ENCODE measurements at places on chromosomes 5 and 9.

DNA sequence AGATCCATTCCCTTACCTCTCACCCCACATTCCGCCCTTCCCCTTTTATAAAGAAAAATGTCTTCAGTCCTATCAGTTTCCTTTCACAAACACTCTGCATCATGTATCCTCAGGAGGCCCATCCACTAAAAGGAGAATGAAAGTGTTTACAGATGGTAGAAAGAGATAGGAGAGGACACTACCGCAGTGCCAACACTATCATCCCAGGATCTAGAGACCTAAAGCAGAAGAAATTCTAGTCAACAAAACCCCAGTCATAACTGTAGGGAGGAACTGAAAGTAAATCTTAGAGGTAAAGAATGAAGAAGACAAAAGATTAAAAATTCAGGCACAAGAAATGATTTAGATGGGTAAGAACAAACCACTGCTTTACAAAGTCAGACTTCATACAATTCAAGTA lies 114.1 kb downstream of the MLLT3 start:
- no peak for DNase-seq

GRCh38 chr5:59617186-59617771 lies 276.2 kb downstream of the PDE4D start:
- DNase-seq, result no peak

DNA sequence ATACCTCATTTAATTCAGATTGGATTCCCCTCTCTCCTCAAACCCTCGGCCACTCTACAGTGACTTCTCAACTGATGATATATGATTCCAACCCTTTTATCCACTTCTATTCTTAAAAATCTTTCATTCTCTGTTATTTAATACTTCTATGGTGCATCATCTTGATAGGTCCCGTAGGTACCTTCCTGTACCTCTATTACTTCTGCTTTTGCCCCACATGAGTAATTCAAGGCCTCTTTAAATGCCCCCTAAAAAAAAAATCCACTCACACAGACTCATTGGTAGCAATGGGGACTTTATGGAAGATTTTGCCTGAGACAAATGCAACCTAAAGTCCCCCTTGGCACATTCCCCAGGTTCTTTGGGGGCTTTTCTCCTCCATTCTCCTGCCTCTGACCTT lies 54.3 kb downstream of the FAM81B start:
- DNase-seq, result no peak

DNA sequence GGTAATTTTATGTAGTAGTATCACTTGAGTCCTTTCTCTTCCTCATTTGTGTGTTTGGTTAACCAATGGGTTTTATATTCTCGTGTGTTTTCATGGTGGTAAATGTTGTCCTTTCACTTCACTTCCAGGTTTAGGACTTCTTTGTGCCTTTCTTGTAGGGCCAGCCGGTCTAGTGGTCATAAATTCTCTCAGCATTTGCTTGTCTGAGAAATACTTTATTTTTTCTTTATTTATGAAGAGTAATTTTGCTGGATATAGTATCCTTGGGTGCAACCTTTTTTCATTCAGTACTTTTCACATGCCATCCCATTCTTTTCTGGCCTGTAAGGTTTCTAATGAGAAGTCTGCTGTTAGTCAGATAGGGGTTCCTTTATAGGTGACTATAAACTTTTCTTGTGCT lies 107.1 kb downstream of the GNA14 start:
- no peak for DNase-seq

DNA sequence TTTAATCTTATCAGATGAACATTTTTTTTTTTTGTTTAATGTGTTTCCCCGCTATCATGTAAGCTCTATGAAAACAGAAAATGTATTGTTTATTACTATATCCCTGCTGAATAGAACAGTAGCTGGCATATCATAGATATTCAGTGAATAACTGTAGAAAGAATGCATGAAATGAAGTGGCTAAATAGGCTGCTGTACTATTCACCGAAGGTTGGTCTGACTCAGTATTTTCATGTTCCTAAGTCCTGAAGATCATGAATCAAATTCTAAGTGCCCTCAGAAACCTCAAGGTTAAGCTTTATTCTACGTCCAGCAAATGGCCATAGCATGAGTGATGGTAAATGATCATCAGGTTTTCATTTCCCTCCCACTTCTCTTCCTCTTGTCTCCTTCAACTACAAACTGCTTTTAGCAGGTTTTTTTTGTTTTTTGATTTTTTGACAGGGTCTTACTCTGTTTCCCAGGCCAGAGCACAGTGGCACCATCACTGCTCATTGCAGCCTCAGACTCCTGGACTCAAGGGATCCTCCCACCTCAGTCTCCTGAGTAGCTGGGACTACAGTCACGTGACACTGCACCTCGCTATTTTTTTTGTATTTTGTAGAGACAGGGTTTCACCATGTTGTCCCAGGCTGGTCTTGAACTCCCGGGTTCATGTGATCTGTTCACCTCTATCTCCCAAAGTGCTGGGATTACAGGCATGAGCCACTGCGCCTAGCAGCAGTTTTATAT lies 19.1 kb upstream of the ZFAND5 start:
- DNase-seq, result peak; percentile 62

- DNase-seq, result no peak
Measured at GRCh38 chr5:137122075-137122474, 377.1 kb downstream of the SPOCK1 start.

DNA sequence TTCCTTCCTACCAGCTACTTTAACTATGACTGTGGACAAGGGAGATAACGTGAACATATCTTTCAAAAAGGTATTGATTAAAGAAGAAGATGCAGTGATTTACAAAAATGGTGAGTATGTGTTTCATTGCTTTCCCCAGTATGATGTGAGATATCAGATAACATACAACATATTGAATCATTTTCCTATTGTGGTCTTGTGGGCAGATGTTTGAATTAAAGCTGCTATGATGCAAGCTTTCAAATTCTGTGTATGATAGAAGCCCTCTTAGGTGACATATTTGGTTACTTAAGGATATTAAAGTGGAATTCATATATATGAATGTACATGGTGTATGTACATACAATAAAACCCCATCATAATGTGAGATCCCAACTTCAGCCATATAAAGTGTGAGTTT lies 59.5 kb downstream of the TEK start:
- DNase-seq, result no peak

DNA sequence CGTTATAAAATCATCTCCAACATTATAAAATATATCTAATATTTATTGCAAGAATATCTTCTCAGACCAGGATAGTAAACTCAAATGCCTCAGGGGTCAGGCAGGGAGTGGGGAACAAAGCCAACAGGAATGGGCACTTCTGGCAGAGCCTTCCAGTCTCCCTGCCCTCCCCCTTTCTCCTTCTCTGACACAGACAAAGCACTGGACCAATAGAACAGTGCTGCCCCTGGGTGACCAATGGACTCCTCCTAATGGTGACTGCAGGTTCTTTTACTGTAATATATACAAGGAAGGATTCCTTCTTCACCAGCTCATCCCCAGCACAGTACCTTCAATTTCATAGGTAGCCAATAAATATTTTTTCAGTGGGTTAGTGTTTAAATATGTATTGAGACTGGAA lies 31.1 kb upstream of the MAMDC2 start:
- no peak for DNase-seq

DNA sequence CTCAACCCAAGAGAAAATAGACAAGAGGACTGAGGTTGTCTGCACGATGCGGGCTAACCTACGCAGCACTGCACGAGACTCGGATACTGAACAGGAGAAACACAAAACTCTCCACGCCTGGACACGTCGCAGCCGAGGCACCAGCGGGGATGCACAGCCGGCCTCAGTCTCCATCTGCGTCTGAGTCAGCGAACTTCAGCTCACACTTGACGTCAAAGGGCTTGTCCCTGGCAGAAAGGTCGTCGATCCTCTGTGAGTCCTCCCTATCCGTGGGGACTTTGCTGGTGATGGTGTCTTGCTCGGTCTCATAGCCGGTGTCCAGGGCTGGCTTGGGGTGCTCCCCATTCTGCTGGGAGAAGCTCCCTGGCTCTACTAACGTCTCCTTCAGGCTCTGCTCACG lies 60.2 kb downstream of the SECISBP2 start:
- DNase-seq, result no peak

DNA sequence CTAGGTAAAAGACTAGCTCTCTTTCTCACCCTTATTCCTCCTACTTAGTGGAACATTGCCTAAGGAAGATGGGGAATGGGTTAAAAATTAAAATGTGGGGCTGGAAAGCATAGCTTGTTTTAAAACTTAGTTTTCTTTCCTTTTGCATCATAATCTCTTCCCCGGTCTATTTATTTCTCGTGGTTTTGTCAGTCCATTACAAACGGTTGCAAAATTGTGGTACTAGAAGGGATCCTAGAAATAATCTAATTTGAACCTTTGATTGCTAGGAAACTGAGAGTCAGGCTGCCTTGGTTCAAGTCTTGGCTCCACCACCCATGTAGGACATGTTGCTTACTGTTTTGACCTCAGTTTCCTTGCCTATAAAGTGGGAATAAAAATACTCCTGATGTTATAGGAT lies 1.3 kb downstream of the IL31RA start:
- no peak for DNase-seq

GRCh38 chr5:133458435-133458834 lies 153.9 kb downstream of the FSTL4 start:
- DNase-seq, result no peak

DNA sequence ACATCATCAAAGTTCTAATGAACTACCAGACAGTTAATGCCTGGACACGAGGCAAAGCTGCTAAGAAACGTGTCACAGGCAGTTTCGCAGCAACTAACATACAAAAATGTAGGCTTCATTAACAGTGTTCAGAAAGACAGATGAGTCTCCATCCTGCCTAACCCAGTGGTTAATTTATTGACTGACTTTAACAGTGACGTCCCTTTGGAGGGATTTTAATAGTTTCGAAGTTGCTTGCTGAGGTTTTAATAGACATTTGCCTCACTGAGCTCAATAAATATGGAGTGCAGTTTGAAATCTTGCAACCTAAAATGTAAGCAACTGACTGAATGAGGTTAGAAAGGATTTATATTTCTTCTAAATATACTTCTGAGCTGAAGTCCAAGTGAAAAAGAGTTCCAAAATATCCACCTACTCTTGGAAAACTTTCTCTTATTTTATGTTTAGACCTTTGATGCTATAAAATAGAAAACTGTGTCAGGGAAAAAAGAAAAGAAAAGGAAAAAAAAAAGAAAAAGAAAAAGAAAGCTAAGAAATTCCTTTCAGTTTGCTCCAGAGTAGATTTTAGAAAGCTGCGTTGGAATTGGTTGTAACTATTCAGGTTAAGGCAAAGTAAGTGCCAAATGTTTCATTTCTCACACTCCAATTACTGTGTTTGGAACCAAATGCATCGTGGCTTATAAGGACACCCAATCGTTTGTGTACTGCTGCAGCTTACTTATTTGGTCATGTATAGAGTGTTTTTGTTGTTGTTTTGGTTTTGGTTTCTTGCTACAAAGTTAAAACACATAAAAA lies 2016.6 kb downstream of the MAT2B start:
- no peak for DNase-seq

- no peak for DNase-seq
Measured at GRCh38 chr5:116009806-116010205, 22.5 kb upstream of the ARL14EPL start.

GRCh38 chr5:39486790-39487189 lies 62.0 kb upstream of the DAB2 start:
- DNase-seq, result no peak

- DNase-seq, result no peak
Measured at GRCh38 chr9:2497666-2498400, 123.8 kb upstream of the VLDLR start.

DNA sequence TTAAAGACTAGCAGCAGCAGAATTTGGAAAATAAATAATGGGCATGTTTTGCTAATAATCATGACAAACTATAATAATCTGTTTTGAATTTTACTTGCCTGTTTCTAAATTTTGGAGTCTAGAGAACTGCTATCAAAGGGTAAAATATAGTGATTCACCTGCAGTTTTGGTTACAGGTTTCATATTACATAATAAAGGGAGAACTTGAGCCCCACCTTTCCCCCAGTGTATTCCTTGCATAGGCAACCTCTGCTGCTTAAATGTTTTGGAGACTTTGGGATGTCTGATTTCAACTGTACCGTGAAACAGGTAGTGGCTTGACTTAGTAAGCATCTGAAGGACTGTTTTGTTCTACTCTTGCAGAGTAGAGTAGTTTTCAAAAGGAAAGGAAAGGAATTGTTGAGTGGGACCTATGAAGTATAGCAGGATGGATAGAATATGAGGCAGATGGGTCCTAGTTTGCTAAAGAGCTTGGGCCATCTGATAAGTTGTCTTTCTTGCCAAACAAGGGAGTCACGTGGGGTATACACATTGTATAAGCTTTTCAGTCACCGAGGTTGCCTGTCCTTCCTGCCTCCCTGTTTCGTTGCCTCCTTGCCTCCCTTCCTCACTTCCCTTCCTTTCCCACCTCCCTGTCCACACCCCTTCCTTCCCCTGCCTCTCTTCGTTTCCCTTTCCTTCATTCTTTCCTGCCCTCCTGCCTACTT lies 19.1 kb downstream of the CREBRF start:
- no peak for DNase-seq

DNA sequence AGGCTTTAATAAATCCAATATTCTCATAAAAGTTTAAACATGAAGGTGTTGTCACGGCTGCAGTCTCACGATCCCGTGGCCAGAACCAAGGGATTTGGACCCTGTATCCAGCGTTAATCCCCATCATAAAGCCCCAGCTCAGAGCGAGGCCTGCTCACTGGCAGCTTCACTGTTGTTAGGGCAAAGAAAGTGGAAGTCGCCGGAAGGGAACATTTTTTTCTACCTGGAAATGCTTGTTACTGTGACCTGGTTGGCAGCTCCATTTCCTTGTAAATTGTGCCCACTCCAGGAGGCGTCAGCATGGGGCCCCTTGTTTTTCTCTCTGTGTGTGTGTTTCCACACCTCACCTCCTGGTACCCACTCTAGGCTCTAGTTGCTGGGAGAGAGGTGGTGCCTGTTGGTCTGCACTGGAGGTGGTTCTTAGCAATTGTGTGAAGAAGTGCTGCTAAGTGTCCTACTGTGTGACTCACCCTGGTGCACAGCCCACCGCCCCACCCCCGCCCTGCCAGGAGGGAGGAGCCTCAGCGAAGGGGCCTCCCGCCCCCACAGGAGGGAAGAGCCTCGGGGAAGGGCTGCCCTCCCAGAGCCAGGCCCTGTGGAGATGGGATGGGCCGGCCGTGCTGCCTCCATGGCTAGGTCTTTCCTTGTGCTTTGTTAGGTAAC lies 105.1 kb downstream of the EHMT1 start:
- DNase-seq, result no peak

GRCh38 chr9:71814226-71814625 lies 45.9 kb upstream of the CEMIP2 start:
- DNase-seq, result no peak

DNA sequence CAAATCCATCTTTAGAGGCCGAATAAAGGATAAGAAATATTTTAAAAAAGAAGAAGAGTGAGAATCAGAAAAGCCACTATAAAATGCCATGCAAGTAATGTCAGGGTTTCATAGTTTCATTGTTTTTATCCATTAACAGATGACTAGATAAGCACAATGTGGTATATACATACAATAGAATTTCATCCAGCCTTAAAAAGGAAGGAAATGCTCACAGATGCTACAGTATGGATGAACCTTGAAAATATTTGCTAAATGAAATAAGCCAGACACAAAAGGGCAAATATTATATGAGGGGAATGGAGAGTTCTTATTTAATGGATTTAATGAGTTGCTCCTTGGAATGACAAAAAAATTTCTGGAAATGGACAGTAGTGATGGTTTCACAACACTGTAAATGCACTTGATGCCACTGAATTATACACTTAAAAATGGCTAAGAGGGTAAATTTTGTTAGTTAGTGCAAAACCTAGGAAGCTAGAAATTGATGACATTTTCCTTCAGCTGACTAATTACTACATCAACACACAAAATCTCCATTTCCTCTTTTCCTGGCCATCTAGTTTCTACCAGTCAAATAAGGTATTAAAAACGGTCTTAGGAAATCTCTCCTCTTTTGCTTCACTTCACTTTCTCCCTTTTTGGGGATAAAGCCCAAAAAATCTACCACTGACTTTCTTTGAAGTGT lies 86.6 kb downstream of the GNA14 start:
- no peak for DNase-seq

GRCh38 chr5:39411985-39412384 lies 12.8 kb downstream of the DAB2 start:
- no peak for DNase-seq
